SW 1271 (cell line): ENCODE measurements at places on chromosomes 5 and 9.

- DNase-seq = no peak
Measured at GRCh38 chr9:6029604-6030274, 14.3 kb upstream of the RANBP6 start.

GRCh38 chr5:13478831-13479465 lies 465.5 kb downstream of the DNAH5 start:
- DNase-seq = peak; percentile 80

DNA sequence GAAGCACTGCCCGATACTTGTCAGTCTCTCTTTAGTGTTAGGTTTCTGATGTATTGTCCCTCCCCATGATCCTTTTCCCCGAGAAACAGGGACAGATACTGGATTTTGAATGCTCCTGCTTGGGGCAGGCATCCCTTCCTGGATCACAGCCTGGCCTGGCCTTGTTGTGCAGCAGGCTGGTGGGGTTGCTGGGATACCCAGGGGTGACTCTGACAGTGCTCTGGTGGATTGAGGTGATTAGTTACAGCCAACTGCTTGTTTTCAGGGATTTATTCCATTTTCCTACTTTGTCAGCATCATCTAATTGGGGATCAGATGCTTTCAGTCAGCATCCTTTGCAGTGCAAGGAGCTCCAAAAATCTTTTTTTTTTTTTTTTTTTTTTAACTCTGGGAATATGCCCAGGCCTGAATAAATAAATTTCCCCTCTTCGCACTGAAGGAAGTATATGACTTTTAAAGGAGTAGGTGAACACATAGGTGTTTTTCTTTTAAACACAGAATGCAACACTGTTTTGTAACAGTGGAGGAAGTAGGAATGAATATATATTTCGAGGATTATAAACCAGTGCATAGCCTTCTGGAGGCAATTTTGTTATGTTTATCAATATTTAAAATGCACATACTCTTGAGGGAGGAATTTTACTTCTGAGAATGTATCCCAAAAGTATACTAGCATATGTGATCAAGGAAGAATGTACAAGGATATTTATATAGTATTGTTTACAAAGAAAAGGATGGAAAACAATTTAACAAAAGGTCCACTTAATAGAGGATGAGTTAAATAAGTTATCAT lies 127.3 kb upstream of the ELL2 start:
- DNase-seq = no peak

DNA sequence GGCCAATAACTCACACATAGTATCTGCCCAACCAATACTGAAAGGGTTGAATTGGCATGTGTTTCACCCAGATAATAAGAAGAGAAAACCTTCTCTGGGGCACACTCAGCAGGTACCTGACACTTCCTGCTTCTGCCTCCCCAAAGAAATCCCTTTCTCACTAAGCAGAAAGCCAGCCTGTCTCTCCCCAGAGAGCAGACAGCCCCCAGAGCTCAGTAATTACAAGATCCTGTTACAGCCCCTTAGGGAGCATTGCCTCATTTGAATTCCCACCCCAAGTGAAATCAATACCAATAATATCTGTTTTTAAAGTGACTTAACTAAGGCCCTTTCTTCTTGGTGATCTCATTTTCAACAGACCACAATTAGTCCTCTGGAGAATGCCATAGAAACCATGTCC lies 38.5 kb upstream of the FOXI1 start:
- DNase-seq = no peak

DNA sequence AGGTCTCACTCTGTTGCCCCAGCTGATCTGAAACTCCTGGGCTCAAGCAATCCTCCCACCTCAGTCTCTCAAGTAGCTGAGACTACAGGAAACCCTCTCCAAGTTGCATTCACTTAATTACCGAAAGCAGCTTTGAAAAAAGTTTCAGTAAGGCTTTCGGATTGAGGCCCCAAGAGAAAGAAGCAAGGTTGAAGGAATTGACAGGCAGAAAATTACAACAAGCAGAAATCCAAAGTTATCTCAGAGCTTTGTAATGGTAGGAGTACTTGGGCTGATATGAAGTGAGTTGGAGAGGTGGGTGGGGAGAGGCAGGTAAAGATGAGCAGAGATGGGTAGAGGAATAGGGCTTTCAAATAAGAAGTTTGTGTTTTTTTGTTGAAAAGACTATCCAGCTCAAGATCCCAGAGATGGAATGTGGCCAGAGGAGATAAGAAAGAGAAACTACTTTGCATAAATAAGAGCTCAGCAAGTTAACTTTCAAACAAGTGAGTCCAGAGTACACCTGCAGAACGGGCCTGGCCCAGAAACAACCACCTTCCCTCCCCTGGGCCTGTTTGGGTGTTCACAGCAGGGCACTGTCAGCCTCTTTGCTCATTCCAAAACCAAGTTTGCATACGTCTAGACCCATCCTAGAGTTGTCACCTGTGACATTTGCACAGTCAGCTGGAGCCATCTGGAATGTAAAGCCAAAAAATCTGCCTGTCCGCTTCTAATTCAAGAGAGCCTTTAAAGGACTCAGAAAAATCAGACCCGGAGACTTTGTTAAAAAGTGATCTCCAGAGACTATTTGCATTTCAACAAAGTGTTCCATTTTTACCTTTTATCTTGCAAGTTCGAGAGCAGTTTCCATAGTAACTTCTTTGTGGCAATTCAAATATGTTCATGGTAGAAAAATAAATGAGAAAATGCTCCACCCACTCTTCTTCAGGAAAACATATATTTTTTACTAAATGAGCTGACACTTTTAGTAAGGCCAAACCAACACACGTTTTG lies 2.2 kb upstream of the CLINT1 start:
- no peak for DNase-seq

DNA sequence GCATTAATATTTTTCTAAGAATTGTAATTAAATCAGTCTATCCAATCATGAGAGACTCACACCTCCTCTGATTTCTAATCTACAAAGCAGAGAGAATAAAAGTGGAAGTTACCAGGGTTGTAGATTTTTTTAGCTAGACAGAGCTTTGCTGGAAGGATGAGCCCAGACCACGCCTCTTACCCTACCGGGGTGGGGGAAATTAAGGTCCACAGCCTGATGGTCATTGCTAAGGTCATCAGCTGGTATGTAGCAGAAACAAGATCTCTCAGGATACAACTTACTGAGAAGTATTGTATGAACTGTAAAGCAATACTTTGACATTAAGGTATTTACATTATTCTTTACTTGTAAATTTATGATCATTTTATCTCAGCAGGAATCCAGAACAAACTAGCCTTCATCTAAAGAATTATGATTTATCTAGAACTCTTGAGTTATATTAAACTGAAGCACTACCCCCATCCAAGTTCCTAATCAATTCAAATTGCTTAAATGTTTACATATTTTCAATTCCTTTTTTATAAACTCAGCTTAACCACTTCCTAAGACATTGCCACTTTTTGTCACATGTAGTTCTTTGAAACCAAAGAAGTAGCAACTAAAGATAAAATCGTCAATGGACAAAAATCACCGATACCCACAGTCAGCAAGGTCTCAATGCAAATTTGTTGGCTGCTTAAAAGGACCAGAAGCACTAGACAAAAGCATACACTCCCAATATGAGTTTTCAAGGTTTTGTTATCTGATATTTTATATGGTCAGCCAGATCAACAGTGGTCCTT lies 225.8 kb upstream of the DAPK1 start:
- DNase-seq = no peak

DNA sequence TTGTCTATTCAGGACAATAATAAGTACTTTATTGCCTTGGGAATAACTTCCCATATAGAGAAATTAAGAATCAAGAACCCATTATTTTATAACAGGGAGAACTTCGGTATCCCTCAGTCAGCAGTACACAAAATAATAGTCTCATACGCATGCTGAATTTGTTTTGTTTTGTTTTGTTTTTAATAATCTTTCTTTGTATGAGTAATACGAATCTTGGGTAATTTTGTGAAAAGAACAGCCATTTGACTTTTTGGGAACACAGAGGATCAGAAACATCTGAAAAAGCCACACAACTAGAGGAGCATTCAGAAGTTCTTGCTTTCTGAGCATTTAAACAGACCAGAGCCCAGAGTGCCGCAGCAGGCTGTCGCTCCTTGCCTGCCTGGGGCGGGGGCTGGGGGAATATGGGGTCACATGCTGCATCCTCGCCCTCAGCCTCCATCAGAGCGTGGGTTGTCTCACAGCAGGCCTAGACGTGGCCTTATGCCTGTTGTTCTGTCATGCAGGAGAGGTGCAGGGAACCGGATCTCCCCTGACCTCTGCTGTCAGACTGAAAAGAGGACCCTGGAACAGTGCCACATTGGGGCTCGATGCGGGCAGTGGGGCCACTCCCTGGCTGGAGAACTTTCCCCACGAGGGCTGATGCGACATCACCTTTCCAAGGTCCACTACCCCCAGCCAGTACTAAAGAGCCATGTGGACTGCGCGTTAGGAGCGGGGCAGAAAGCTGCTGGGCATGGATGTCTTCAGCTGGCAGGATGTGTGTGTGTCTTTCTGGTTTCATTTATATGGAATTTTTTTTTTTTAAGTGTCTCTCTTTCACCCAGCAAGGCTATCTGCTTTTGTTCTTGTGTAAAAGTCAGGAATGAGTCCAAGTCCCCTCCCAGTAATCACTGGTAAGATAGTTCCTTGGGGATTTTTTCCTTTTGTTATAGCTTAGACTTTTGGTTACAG lies 133.4 kb upstream of the OTULINL start:
- DNase-seq = no peak

- no peak for DNase-seq
Measured at GRCh38 chr5:5436203-5436760, 13.8 kb downstream of the ICE1 start.

- no peak for DNase-seq
Measured at GRCh38 chr5:158126442-158127405, 267.8 kb upstream of the CLINT1 start.

DNA sequence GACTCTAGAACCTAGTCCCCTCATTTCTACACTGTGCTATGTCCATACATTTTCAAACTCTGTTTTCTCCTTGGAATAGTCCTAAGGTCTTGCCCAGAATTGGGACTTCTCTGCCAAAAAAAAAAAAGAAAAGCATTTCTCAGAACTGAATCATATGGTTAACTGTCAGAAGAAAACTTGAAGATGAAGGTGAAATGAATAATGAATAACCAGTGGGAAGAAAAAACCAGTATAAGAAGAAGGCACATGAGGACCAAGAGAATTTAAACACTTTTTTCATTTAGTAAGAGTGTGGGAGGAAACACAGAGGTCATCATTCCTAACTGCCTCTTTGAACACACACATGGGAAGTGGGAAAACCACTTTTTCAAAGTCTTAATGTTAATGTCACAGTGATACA lies 197.7 kb downstream of the PRELID2 start:
- no peak for DNase-seq

- DNase-seq = no peak
Measured at GRCh38 chr5:176466245-176466871, 18.2 kb downstream of the FAF2 start.

GRCh38 chr9:76600007-76600615 lies 141.1 kb downstream of the GCNT1 start:
- no peak for DNase-seq

- no peak for DNase-seq
Measured at GRCh38 chr9:88075506-88075905, 62.8 kb downstream of the SPATA31C2 start.

- DNase-seq = no peak
Measured at GRCh38 chr5:14039576-14039975, 95.1 kb upstream of the DNAH5 start.
